ENCODE measurements at places on chromosomes 6 and 20.

DNA sequence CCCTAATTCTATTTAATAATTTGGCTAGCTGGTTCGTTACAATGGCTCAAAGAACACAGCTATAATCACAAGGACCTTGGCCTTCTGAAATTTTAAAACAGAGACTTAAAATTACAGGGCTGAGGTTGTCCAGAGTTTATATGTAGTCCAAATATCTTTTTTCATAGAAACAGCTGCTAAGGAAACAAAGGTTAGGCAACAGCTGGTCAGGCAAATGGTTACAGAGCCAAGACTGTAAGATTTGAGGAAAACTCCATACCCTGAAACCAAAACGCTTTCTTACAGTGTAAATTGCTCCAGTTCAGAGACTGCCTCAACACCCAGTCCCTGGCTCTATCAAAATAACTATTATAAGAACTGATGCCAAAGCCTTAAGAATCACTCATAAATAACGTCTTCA, 9.7 kb upstream of the ARHGAP18 start:
- DNase-seq: no peak

- peak; percentile 65 for DNase-seq
Measured at GRCh38 chr20:22507240-22507961, 77.0 kb downstream of the FOXA2 start.

- DNase-seq: no peak
Measured at GRCh38 chr6:109580519-109580918, 97.5 kb upstream of the ZBTB24 start.

DNA sequence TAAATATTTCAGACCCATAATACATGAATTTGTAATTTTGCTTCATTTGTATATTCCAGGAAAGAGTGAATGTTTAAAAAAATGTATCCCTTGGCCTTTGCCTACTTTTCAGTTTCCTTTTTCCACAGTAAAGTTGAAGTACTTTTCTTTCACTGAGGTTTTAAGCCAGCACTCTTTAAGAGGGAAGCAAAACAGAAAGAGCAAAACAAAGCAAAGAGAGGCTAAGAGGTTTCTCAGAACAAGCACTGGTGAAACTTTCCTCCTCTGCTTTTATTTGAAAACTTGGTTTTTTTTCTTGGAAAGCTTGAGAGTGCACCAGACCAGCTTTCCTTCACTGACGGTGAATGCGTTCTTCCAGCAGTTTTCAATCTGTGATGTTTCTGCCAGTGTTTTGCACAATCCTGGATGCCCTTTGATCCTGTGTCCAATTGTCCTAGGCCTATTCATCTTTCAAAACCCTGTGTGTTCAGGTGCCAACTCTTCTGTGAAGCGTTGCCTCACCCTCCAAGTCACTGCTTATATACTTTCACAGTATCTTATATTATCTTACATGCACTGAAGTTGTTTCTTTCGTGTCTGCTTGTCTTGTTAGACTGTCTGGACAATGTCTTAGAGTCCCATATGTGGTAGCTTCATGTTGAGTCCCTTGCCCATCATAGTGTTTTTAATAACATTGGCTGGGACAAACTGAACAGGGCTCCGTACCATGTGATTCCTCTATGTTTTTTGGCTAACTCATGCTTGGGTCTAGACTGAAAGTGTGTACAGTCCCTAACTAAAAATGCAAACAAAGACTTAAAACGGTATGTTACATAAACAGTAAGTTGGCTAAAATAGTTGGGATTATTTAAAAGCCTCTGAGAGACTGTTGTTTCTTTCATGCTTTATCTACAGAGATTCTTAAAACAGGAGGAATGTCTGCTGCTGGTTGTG, 1.9 kb downstream of the RNF217 start:
- DNase-seq: no peak

GRCh38 chr6:114605656-114606055, 262.8 kb upstream of the HS3ST5 start:
- no peak for DNase-seq

GRCh38 chr20:57048027-57048869, 218.2 kb downstream of the BMP7 start:
- DNase-seq: no peak

- DNase-seq: no peak
Measured at GRCh38 chr6:132812756-132813172, 1.6 kb upstream of the RPS12 start.

DNA sequence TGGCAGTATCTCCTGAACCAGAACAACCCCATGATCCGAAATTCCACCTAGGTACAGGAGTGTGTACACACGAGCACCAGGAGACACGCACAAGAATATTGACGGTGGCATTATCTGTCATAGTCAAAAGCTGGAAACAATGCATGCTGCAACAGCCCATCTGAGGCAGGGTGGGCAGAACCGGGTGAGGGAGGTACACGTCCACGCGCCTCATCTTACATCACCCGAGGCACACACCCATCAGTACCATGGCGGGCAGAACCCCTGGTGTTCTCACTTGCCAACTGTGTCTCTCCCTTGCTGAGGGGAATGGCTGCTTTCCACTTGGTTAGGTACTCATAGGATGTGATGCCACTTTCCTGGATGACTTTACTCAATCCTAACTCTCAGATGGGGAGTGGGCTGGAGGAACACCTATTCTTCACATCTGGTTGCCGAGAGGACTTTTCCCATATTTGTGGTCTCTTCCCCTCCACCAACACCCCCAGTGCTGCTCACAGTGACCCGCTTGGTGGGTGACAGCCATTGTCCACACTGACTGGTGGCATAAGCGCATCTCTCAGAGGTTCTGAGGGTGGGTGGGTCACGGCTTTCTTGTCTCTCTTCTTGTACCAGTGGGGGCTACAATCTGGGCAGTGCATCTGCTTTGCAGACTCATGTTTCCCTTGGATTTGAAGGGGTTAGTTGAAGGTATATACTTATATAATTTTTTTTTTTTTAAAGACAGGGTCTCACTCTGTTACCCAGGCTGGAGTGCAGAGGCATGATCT, 13.5 kb downstream of the PPP1R3G start:
- no peak for DNase-seq

DNA sequence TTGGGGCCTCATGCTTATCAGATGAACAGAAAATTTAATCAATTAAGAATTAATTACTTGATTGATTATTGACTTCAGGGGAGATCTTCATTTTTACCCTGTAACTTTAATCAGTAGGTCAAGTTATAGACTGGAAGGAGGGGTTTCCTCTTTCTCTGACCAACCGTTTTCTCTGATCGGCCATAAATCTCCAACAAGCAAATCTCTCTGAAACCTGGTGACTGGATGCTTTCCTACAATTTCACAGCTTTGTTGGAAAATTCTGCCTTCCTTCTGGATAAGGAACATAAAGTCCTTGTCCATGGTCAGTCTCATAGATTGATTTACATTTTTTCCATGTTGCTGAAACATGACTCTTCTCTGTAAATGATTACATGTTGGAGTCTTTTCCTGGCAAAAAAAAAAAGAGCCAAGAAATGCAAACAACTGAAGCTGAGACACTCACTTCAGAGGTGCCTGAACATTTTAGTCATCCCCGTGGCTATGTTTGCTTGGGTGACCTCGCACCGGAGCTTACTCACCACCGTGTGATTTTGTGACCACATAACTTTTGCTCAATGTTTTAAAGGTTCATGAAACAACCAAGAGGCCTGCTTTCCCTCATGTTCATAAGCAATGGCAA, 31.0 kb downstream of the IRF4 start:
- no peak for DNase-seq

- no peak for DNase-seq
Measured at GRCh38 chr6:93017213-93017612, 402.1 kb downstream of the EPHA7 start.

- DNase-seq: no peak
Measured at GRCh38 chr20:50286609-50287008, 96.0 kb downstream of the CEBPB start.

- no peak for DNase-seq
Measured at GRCh38 chr6:42028234-42029061, 21.9 kb upstream of the TAF8 start.

- DNase-seq: no peak
Measured at GRCh38 chr6:158321960-158322359, 9.7 kb downstream of the TULP4 start.

GRCh38 chr6:38427492-38428210, 212.1 kb downstream of the BTBD9 start:
- DNase-seq: no peak

- peak; percentile 10 for DNase-seq
Measured at GRCh38 chr6:143575440-143575839, 63.9 kb upstream of the FUCA2 start.
